ENCODE measurements at places on chromosomes 2 and 18. TPM values are rescaled to one million over a fixed set of nuclear protein-coding genes. Genes with fewer than 3 reads are reported as not detected.

The APLF gene
- total RNA-seq, result 6.9 TPM

The LIPG gene
- 32.4 TPM for total RNA-seq

The PID1 gene
- total RNA-seq, result 0.91 TPM

The STPG4 gene
- 0.26 TPM for total RNA-seq

The ACTG2 gene
- total RNA-seq, result not detected

The CD207 gene
- total RNA-seq, result not detected

The IMPACT gene
- 32.7 TPM for total RNA-seq

The BMP10 gene
- not detected for total RNA-seq

The ATAD2B gene
- total RNA-seq, result 29.4 TPM

The IL1R1 gene
- not detected for total RNA-seq

The SLC9A4 gene
- total RNA-seq, result not detected

The FOXD4L1 gene
- total RNA-seq, result 0.52 TPM

The BUB1 gene
- 80.4 TPM for total RNA-seq

The LINC00305 gene
- total RNA-seq, result not detected

The G6PC2 gene
- not detected for total RNA-seq

The ITGA6 gene
- 37.7 TPM for total RNA-seq

The OTX1 gene
- total RNA-seq, result 12.4 TPM

The DNER gene
- 4.0 TPM for total RNA-seq

The CCNT2 gene
- total RNA-seq, result 64.6 TPM

The GULP1 gene
- 43.8 TPM for total RNA-seq

The CYS1 gene
- not detected for total RNA-seq

The CHRNG gene
- total RNA-seq, result not detected

The PTH2R gene
- total RNA-seq, result not detected

The GPATCH11 gene
- total RNA-seq, result 11.4 TPM

The REEP1 gene
- 12.3 TPM for total RNA-seq

The CFC1 gene
- total RNA-seq, result not detected

The MARCO gene
- not detected for total RNA-seq

The SLC35G4 gene
- total RNA-seq, result not detected

The PROM2 gene
- total RNA-seq, result 2.7 TPM

The ADGRF3 gene
- 0.77 TPM for total RNA-seq

The GCG gene
- 0.27 TPM for total RNA-seq

The PLB1 gene
- not detected for total RNA-seq

The ACVR1C gene
- 0.09 TPM for total RNA-seq

The GAL3ST2 gene
- total RNA-seq, result not detected

The FBXO41 gene
- 3.7 TPM for total RNA-seq

The CXCR1 gene
- total RNA-seq, result not detected

The GPR75 gene
- total RNA-seq, result 4.7 TPM

The TMEM247 gene
- not detected for total RNA-seq

The PLEK gene
- not detected for total RNA-seq

The SMC6 gene
- 38.2 TPM for total RNA-seq

The CTAGE1 gene
- not detected for total RNA-seq

The LBX2 gene
- not detected for total RNA-seq

The LYG1 gene
- 1.9 TPM for total RNA-seq

The CPSF3 gene
- 86.4 TPM for total RNA-seq

The NCL gene
- 999 TPM for total RNA-seq

The SPATA3 gene
- not detected for total RNA-seq

The ABCG5 gene
- not detected for total RNA-seq

The KLHL30 gene
- total RNA-seq, result 0.25 TPM

The NEU2 gene
- total RNA-seq, result not detected

The ONECUT2 gene
- total RNA-seq, result 8.2 TPM

The CELF4 gene
- 1.9 TPM for total RNA-seq

The C1QL2 gene
- not detected for total RNA-seq

The CRYGD gene
- total RNA-seq, result not detected

The MYO5B gene
- 0.25 TPM for total RNA-seq

The MRPL53 gene
- 72.4 TPM for total RNA-seq
